ENCODE measurements at places on chromosomes 7 and 10.
A peak's percentile ranks its signal among the peaks of the same experiment; 100 is the strongest.

DNA sequence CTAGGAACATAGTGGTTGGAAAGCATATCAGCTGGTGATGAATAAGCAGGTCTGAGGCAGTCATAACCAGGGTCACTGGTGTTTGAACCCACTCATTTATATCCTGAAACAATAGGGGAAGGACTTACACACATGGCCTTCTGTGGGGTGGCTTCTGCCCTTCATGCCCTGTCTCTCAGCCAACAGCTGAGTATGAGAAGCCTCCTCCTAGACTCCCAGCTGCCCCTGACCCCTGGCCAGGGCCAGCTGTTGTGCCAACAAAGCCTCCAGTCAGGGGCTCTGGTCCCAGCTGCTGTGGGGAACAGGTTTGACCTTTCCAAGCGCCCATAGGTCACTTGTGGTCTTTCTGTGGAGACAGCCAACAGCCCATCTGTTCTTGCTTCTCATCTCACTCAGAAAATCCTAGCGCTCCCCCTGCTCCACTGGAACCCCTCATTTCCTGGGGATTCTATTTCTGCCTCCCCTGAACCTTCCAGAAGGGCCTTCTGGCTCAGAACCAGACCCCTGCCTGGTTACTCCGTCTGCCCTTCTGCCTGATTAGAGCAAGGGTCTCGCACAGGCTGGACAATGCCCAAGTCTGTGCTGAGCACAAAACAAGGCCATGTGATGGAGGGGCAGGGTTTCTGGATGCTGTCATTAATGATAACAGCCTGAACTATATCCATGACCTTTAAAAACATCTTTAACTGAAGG, 9.7 kb upstream of the PURB start:
- peak; percentile 79 for DNase-seq

DNA sequence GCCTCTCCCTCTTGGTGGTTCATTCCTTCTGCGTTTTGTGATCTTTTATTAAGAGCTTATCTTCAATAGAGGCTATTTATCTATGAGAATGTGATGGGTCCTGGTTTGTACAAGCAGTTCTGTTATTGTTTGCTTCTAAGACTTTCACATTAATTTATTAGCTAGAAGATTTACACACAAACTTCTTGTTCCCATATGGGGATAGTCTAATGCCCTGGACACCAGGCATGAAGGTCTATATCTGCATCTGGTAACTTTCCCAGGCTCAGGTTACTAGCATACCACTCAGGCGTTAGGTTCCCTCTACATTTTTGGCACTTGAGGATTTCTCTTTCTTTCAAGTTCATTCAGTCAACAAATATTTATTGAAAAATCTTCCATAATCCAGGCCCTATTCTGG, 7.7 kb downstream of the XPNPEP1 start:
- DNase-seq: no peak

DNA sequence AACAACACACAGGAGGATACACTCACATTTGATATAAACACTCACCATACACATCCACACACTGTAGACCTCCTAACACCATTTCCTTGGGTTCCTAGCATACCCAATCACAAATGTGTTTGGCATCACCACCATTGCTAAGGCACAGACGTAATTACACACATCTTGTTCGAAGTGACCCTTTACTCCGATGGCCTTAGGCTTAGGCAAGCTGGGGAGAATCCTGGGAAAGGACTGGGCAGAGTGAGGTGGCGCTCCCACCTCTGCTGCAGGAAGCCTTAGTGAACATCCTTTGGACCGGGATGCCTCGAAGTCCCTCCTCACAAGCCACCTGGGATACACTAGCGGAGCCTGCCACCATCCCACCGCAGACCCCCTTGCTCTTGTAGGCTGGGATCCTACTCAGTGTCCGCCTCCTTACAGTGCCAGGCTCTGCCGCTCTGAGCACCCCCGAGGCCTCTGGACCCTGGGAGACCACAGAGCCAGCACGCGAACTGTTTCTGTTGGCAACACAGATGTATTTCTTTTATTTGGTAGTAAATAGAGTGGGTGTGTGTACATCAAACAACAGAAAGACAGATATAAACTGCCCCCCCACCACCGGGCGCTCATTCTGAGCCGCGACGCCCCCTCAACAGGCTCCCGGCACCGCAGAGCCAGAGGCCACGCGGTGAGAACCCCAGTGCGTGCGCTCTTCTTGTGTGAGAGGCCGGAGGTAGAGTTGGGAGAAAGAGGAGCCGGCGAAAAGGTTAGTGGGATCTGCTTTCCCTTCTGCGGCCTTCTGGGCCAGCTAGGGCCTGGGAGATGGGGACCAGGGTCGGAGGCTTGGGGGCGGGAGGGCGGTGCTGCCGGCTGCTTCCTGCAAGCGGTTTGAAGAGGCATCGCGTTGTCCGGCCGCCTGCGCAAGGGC, 5.9 kb upstream of the HMX2 start:
- no peak for DNase-seq

- DNase-seq: no peak
Measured at GRCh38 chr10:124181656-124182055, 88.3 kb upstream of the CHST15 start.

DNA sequence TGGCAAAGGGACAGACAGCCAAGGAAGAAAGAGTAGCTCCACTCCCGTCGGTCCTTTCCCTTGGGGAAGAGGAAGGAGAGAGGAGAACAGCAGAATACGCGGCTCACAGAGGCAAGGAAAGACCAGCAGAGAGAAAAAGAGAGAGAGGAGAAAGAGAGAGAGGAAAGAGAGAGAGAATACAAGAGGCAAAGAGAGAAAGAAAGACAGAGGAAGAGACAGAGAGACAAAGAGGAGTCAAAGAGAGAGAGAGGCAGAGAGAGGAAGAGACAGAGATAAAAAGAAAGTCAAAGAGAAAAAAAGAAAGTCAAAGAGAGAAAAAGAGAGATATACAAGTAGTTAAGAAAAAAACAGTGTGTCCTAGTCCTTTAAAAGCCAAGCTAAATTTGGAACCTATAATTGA, 23.4 kb upstream of the CHST3 start:
- no peak for DNase-seq

GRCh38 chr7:147540743-147541142, 1049.8 kb upstream of the C7orf33 start:
- no peak for DNase-seq

DNA sequence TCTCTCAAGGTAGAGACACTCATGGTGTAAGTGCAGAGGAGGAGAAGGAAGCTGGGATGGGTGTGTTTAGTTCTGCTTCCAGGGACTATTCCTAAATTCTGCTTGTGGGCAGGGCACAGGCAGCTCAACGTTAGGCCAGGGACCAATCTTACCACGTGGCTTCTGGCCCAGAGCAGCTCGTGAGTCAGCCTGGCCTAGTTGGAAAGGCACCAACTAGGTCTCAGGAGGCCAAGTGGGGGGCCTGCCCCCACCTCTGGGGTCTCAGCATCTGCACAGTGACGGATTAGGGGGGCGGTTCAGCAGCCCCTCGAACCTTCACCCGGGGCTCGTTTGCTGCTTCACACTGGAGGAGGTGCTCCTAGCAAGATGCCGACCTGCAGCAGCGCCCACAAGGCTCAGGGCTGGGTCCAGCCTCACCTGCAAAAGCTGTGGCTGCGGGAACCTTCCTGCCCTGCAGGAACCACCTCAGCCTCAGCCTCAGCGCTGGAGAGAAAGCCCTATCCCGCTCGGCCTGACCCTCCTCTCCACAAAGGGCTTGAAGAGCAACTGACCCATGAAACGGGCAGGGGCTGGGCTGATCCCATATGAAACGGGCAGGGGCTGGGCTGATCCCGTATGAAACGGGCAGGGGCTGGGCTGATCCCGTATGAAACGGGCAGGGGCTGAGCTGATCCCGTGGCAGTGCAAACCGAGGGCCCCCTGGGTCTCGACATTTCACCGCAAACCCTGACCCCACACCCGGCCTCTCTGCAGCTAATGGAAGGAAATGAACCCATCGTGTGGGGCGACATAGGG, 447.4 kb downstream of the DNAJB6 start:
- no peak for DNase-seq

DNA sequence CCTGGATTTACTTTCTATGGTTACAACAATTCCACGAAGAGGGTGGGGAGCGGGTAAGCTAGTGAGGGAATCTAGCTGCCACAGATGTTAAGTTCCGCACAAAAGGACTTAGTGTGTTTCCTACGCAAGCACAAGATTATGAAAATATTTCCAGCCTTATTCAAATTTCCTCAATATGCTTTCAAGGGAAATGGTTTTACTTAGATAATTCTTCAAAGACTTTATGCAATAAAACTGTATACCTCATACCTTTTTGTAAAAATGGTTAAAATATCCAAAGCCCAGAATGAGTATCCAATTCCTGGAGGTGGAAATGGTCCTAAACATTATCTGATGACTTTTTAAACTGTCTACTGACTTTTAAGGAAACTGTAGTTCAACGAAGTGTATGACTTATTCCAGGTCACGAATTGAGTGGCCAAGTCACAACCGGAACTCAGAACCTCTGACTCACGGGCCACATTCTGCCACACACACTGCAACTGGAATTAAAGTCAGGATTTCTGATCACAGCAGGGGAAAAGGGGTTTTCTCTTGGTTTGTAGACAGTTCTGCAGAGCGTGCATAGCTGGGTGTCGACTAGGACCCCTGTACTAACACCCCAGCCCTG, 20.2 kb upstream of the INSIG1 start:
- DNase-seq: no peak

- no peak for DNase-seq
Measured at GRCh38 chr7:3712841-3713240, 411.8 kb downstream of the SDK1 start.

DNA sequence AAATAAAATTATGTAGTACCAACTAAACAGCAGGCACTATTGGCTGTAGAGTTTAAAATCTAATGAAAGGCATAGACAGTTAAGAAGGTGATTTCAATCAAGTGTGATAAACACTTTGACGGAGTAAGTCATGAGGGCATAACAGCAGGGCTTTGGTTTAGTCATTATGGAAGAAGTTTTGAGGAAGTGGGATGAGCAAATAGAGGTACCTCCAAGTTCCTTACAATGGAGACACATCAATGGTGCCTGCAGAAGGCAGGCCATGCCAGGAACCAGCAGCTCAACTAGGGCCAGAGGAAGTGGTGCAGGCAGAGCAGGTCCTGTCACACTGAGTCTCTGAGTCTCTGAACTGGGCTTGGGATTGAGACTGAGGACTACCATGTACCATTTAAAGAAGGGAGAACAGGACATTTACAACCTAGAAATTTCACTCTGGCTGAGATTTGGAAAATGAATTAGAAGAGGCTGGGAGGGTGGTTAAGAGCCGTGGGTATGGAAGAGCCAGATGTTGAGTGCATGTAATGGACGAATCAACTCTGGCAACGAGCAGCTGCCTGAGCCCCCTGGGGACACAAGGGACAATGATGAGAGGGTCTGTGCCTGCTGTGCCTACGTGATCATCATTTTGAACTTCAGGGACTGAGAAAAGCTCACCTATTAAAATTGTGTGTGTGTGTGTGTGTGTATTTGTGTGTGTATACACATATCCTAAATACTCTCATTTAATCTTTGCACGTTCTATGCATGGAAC, 208.7 kb upstream of the POM121L12 start:
- DNase-seq: no peak

- DNase-seq: no peak
Measured at GRCh38 chr7:155416646-155417380, 41.1 kb upstream of the EN2 start.

DNA sequence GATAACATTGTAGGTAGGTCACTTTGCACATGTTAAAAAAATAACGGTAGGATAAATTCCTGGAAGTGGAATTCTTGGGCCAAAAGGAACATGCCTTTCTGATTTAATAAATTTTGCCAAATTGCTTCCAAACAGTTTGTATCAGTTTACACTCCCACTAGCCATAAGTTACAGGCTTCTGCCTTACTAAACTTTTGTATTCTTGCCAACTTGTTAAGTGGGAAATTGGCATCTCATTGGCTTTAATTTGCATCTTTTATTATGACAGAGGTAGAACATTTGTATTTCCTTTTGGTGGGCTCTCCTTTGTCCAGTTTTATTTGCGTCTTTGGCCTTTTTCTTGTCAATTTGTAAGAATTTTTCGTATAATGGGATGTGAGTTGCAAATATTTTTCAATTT, 38.3 kb upstream of the FAM180A start:
- no peak for DNase-seq

- DNase-seq: no peak
Measured at GRCh38 chr10:23055424-23056185, 39.8 kb upstream of the MSRB2 start.

DNA sequence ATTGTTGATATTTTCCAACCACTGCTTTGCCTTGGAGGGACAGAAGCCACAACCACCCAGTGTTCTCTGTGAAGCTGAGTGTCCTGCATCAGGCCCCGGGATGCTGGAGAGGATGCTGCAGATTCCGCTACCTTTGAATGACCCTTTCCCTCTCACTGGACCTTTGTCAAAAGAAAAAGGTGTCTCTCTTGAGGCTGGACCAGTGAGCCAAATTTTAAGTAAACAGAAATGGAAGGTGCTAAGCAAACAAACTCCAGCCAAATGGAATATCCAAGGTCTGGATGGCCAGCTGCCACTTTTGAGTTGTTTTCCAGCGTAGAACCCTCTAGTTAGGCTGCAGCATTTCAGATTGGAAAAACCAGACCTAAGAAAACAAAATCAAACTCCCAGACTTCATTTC, 145.5 kb downstream of the TRIL start:
- peak; percentile 46 for DNase-seq

GRCh38 chr10:60521974-60522405, 132.3 kb upstream of the ANK3 start:
- DNase-seq: peak; percentile 23

DNA sequence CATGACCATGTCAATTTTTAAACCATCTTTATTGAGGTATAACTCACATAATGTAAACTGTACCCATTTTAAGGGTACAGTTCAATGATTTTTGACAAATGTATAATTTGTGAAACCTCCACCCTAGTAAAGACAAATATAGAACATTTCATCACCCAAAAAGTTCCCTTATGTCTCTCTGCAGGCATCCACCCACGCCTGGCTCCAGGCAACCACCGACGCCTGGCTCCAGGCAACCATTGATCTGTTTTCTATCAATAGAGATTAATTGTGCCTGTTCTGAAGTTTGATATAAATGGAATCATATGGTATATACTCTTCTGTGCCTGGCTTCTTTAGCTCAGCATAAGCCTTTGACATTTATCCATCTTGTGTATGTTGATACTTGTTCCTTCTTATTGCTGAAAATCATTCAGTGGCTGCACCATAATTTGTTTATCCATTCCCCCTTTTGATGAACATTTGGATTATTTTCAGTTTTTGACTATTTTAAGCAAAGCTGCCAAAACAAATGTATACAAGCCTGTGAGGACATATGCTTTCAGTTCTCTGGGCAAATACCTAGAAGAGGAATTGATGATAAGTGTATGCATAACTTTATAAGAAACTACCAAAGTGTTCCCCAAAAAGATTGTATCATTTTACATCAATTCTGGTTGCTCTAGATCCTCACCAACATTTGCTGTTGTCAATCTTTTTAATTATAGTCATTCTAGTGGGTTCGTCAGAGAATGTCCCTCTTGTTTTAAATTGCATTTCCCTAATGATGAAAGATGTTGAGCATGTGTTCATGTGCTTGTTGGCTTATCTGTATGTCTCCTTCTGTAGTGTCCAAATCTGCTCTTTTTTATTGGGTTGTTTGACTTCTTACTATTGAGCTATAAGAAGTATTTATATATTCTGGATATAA, 55.7 kb upstream of the HECTD2 start:
- no peak for DNase-seq

GRCh38 chr10:132245056-132245455, 58.3 kb downstream of the DPYSL4 start:
- DNase-seq: no peak

GRCh38 chr7:145216866-145217265, 381.0 kb upstream of the TPK1 start:
- DNase-seq: no peak

GRCh38 chr10:5595095-5595494, 70.3 kb downstream of the CALML3 start:
- DNase-seq: no peak

- no peak for DNase-seq
Measured at GRCh38 chr7:141567432-141567831, 16.2 kb downstream of the AGK start.
